Hematopoietic multipotent progenitor cell treated with erythropoietin and hydrocortisone succinate and interleukin-3 and kit ligand, for 4 days (in vitro differentiated cells): ENCODE measurements at places on chromosomes 3 and 15.

- DNase-seq = no peak
Observed at GRCh38 chr3:147369231-147369630, 37.1 kb downstream of the ZIC4 start.

- DNase-seq = no peak
Observed at GRCh38 chr3:7209098-7209497, 348.2 kb downstream of the GRM7 start.

GRCh38 chr3:66823009-66823397, 175.1 kb upstream of the KBTBD8 start:
- peak; percentile 43 for DNase-seq

DNA sequence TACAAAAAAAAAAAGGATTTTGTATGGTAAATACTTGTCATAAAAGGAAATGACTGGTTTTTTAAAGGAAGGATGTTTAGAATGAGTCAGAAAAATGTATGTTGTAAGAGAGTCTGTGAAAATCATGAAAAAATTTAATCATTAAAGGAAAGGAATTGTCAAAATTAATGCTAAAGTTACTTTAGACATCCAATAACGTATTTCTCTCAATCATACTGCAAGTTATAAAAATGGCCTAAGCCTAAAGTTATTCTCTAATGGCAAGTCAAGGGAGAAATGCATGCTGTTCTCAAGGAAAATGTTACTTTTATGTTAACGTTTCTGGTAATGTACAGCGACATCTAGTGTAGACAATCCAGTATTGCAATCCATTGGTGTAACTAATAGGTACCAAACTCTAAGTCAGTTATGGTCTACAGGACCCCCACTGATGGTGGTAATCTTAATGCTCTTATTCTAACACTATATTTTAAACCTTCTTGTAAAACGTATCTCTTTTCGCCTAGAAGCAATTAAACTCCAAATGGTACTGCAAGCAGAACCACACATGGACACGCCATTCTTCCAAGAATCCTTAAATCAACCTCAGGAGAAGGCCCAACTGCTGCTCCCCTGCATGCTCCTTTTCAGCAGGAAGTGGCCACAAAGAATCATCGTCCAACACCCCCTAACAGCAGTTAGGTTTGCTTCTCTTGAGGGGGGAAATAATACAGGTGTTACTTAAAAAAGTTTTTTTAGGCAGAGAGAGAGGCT, 35.2 kb downstream of the NCEH1 start:
- DNase-seq = peak; percentile 78

GRCh38 chr15:70788114-70789049, 25.0 kb upstream of the UACA start:
- no peak for DNase-seq
